ENCODE measurements at places on chromosomes 12 and 14.
A peak's percentile ranks its signal among the peaks of the same experiment; 100 is the strongest.

GRCh38 chr12:69030321-69030720, 97.3 kb upstream of the CPM start:
- H3K27me3 ChIP-seq = no peaks in the 10 kb centered on the region
- H3K4me3 ChIP-seq = no peak overlapping the region
- no peaks in the 10 kb centered on the region for H3K36me3 ChIP-seq
- DNase-seq = no peak
- H3K4me1 ChIP-seq = no peaks in the 10 kb centered on the region
- H3K27ac ChIP-seq = no peak overlapping the region

GRCh38 chr12:132170094-132170636, 25.9 kb downstream of the NOC4L start:
- no peak for DNase-seq
- H3K27me3 ChIP-seq = no peaks in the 10 kb centered on the region
- H3K36me3 ChIP-seq = no peaks in the 10 kb centered on the region
- peaks cover 8% of the 10 kb centered on the region for H3K4me1 ChIP-seq
- H3K4me3 ChIP-seq = no peak overlapping the region

- no peak for DNase-seq
- peak overlapping the region; percentile 82 for H3K27ac ChIP-seq
- H3K27me3 ChIP-seq = no peaks in the 10 kb centered on the region
- H3K4me1 ChIP-seq = peaks cover 37% of the 10 kb centered on the region
- peak overlapping the region; percentile 76 for H3K4me3 ChIP-seq
These were observed 583 bp upstream of the LEMD3 start for GRCh38 chr12:65168681-65169319.

GRCh38 chr14:97978341-97978740, 1181.2 kb downstream of the VRK1 start:
- no peaks in the 10 kb centered on the region for H3K4me1 ChIP-seq
- no peak overlapping the region for H3K4me3 ChIP-seq
- H3K36me3 ChIP-seq = no peaks in the 10 kb centered on the region

GRCh38 chr14:30284808-30285207, 274.1 kb upstream of the G2E3 start:
- no peak overlapping the region for H3K4me3 ChIP-seq
- H3K27me3 ChIP-seq = no peaks in the 10 kb centered on the region
- H3K27ac ChIP-seq = no peak overlapping the region
- H3K36me3 ChIP-seq = no peaks in the 10 kb centered on the region

DNA sequence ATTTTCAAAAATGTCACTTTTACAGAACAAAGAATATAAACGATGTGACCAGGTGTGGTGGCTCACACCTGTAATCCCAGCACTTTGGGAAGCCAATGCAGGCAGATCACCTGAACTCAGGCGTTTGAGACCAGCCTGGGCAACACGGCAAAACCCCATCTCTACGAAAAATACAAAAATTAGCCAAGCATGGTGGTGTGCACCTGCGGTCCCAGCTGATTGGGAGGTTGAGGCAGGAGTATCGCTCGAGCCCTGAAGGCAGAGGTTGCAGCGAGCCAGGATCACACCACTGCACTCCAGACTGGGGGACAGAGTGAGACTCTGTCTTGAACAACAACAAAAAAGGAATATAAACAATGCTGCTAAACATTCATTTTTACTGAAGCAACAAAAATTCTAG, 15.2 kb downstream of the HEATR5A start:
- peaks cover 5% of the 10 kb centered on the region for H3K36me3 ChIP-seq
- no peak for DNase-seq
- H3K27ac ChIP-seq = no peak overlapping the region
- no peak overlapping the region for H3K4me3 ChIP-seq
- peaks cover 4% of the 10 kb centered on the region for H3K4me1 ChIP-seq
- no peaks in the 10 kb centered on the region for H3K27me3 ChIP-seq

GRCh38 chr12:6280672-6281071, 29.8 kb upstream of the PLEKHG6 start:
- DNase-seq = no peak
- H3K4me1 ChIP-seq = peaks cover 16% of the 10 kb centered on the region
- no peaks in the 10 kb centered on the region for H3K36me3 ChIP-seq
- peaks cover 16% of the 10 kb centered on the region for H3K27me3 ChIP-seq
- H3K27ac ChIP-seq = no peak overlapping the region
- H3K4me3 ChIP-seq = no peak overlapping the region
